Neural crest cell (in vitro differentiated cells): ENCODE measurements at places on chromosomes 4 and X. TPM values are rescaled to one million over a fixed set of nuclear protein-coding genes. Genes with fewer than 3 reads are reported as not detected.

DNA sequence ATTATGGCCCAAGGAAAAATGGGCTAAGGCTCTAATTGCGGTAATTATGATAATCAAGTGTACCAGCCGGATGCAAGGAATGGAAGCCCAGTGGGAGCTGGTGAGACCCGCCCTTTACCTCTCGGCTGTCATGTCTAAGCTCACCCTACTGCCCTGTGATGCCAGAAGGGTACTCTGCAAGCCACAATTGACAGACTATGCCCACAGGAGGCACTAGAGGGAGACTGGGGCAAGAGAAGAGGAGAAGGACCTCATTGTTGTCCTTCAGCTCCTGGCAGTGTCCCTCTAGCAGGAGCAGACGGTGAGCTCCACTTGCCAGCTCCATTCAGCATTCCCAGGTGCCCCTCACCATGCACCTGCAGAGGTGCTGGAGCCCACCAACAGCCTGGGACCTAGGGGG, 141.8 kb downstream of the SMIM20 start:
- DNase-seq = no peak
- H3K27me3 ChIP-seq = no peaks in the 10 kb centered on the region
- peaks cover 4% of the 10 kb centered on the region for H3K4me1 ChIP-seq
- no peak overlapping the region for H3K4me3 ChIP-seq
- no peaks in the 10 kb centered on the region for H3K36me3 ChIP-seq

DNA sequence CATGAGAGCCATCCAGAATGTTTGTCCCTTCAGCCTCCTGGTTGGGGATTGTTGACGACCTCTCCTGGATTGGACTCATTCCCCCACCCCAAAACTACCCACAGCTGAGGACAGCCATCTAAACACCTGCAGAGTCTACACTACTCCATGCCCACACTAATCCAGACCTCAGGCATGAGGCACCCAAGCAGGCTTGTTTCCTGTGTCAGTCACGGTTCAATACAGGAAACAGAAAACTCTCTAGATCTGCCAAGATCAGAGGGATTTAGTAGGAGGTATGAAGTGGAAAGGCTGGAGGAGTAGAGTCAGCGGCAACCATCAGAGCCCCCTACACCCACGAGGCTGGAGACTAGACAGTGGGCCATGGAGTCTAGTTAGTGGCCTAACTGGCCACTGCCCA, 37.7 kb downstream of the HAND2 start:
- no peak for DNase-seq
- H3K4me3 ChIP-seq = no peak overlapping the region
- H3K27ac ChIP-seq = no peak overlapping the region
- H3K36me3 ChIP-seq = no peaks in the 10 kb centered on the region
- peaks cover 9% of the 10 kb centered on the region for H3K4me1 ChIP-seq
- peaks cover 55% of the 10 kb centered on the region for H3K27me3 ChIP-seq

DNA sequence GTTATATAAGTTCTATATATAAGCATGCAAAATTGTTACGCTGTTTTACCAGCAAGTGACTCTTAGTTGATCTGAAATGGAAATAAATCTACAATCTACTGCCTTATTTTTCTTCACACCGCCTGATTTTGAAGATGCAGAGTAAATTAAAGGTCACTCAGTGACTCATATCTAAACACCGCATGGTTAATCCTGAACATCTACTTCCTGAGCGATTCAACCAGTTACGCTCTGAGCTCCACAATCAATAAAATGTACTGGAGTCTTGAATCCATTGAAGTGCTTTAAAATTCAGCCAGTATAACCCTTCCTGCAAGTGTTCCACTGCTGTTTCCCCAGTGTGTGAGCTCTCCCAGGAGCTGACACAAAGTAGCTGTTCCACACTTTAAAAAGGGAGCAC, 192.8 kb downstream of the SLC7A11 start:
- no peaks in the 10 kb centered on the region for H3K36me3 ChIP-seq
- H3K27me3 ChIP-seq = no peaks in the 10 kb centered on the region
- H3K4me1 ChIP-seq = peaks cover 14% of the 10 kb centered on the region
- no peak for DNase-seq
- no peak overlapping the region for H3K4me3 ChIP-seq

DNA sequence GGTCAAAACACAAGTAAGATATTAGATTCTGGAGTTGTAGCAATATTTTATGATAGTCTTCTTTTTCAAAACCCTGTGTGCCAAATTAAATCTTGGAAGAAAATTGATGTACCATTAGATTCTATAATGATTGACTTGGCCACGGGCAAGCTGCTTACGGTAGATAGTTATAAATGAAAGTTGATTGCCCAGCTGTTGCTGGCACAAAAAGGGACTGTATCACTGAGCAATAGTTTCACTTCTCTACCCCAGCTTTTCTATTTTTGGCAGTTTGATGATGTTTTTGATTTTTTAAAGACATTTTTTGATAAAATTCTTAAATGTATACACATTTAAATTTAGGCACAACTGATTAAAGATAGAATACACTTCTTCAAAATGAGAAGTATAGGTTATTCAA, 333.3 kb downstream of the TRAM1L1 start:
- H3K36me3 ChIP-seq = no peaks in the 10 kb centered on the region
- no peak overlapping the region for H3K27ac ChIP-seq
- DNase-seq = no peak
- no peaks in the 10 kb centered on the region for H3K4me1 ChIP-seq
- H3K27me3 ChIP-seq = no peaks in the 10 kb centered on the region

Gene AFF2
- total RNA-seq = 15.4 and 17.2 TPM in 2 replicates

- no peak overlapping the region for H3K27ac ChIP-seq
- H3K4me3 ChIP-seq = no peak overlapping the region
- H3K36me3 ChIP-seq = no peaks in the 10 kb centered on the region
Measured at GRCh38 chrX:5537098-5537497, 691.6 kb downstream of the NLGN4X start.

Gene VMA21
- total RNA-seq = 51.3 and 60.1 TPM in 2 replicates

- no peak overlapping the region for H3K4me3 ChIP-seq
- no peaks in the 10 kb centered on the region for H3K36me3 ChIP-seq
- H3K4me1 ChIP-seq = peaks cover 12% of the 10 kb centered on the region
- H3K27ac ChIP-seq = no peak overlapping the region
Measured at GRCh38 chr4:168787334-168787733, 222.7 kb downstream of the CBR4 start.

Gene ARHGAP4
- 10.2 and 10.7 TPM in 2 replicates for total RNA-seq
